Mucosa of gallbladder (tissue), 1 donor: ENCODE measurements at places on chromosomes 4 and X. TPM values are rescaled to one million over a fixed set of nuclear protein-coding genes. Genes with fewer than 3 reads are reported as not detected.

Gene CT45A3
- total RNA-seq = not detected

GRCh38 chr4:87624698-87625097 lies 16.4 kb downstream of the DSPP start:
- DNase-seq = no peak

- no peak for DNase-seq
These were observed 858 bp downstream of the DMP1 start for GRCh38 chr4:87650938-87651337.

DNA sequence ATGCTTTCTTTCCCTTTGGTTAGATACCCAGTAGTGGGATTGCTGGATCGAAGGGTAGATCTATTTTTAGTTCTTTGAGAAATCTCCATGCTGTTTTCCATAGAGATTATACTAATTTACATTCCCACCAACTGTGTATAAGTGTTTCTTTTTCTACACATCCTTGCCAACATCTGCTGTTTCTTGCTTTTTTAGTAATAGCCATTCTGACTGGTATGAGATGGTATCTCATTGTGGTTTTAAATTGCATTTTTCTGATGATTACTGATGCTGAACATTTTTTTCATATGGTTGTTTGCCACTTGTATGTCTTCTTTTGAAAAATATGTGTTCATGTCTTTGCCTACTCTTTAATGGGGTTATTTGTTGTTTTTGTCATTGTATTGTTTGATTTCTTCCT lies 6.6 kb upstream of the AGA start:
- no peak for DNase-seq

- no peak for DNase-seq
These were observed 9.7 kb downstream of the HS6ST2 start for GRCh38 chrX:132948648-132949260.

DNA sequence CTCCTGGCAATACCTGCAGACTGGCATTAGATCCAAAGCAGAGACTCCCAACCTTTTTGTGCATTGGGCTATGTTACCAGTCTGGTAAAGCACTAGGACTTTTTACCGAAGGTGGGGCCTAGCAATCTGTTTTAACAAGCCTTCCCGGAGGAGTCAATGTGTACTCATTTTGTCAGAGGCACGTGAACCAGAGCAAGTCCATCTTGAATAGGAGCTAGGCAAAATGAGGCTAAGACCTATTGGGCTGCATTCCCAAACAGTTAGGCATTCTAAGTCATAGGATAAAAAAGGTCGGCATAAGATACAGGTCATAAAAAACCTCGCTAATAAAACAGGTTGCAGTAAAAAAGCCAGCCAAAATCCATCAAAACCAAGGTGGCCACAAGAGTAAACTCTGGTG lies 22.3 kb downstream of the ADGRA3 start:
- no peak for DNase-seq

DNA sequence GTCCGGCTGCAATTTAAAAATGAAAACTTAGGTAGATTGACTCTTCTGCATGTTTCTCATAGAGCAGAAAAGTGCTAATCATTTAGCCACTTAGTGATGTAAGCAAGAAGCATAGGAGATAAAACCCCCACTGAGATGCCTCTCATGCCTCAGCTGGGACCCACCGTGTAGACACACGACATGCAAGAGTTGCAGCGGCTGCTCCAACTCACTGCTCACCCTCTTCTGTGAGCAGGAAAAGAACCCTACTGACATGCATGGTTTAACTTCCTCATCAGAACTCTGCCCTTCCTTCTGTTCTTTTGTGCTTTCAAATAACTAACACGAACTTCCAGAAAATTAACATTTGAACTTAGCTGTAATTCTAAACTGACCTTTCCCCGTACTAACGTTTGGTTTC lies 41.0 kb downstream of the MAP7D3 start:
- no peak for DNase-seq

- no peak for DNase-seq
These were observed 28.8 kb downstream of the FGFR3 start for GRCh38 chr4:1821679-1822567.

- no peak for DNase-seq
These were observed 496.3 kb downstream of the PDGFC start for GRCh38 chr4:156475322-156475721.

DNA sequence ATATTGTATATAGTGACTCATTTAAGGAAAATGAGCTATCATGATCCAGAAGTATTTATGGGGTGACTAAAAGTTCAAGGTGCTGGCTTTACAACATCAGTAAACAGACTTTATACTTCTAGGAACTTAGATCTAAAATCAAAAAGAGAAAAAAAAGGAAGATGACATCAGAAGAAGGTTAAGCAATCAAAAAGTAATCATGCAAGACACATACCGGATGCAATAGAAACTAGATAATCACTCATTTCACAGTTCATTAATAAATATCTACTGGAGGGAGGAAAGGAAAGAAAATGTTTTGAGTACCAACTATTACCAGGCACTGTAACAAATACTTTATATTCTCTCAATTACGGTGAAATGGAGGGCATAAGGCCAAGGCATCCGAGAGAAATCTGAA lies 276.4 kb downstream of the SPRY1 start:
- DNase-seq = no peak

Gene FAAH2
- 5.1 TPM for total RNA-seq

GRCh38 chr4:155946486-155946885 lies 7.2 kb downstream of the CTSO start:
- DNase-seq = no peak

GRCh38 chrX:29470030-29470429 lies 745.3 kb upstream of the MAGEB2 start:
- DNase-seq = no peak

DNA sequence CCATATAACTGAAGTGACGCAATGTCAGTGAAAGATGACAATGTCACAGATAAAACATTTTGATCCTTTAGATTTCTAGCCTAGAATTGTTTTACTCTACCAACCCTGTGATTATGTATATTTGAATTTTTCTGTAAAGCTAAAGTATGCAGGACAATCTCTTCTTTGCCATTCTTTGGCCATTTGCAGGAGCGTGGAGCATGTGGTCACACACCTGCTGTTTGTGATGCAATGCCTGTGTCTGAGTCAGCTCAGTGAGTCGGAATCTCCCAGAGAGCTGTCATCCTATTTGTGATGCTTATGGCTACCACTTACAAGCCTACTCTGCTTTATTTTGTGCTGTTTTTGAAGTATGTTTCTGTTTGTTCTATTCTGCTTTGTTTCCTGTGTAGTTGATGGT lies 214.5 kb downstream of the NAF1 start:
- no peak for DNase-seq

DNA sequence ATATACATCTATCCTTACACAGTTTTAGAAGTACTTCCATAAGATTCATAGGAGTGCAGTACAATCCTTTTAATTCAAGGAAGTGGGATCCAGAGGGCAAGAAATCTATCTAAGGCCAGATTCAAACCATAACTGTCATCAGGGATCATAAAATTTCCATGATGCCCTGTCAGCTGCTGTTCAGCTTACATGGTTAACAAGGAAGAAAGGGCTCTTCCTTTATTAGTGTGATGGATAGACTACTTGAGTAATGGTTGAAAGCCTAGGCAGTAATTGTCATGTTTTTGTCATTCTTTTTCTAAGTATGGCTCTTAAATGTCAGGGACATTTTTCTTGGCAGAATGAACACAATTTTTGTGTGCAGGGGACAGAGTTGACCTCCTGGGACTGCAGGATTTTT lies 159.8 kb upstream of the CXCL13 start:
- no peak for DNase-seq

- no peak for DNase-seq
These were observed 68.7 kb downstream of the DHX15 start for GRCh38 chr4:24515698-24516097.

Gene MAGEA11
- total RNA-seq = not detected

- DNase-seq = no peak
These were observed 139.6 kb downstream of the IQCM start for GRCh38 chr4:149676076-149676475.

- DNase-seq = no peak
These were observed 363.7 kb downstream of the FBXW7 start for GRCh38 chr4:152172146-152172545.

Gene CXCL3
- total RNA-seq = 0.52 TPM

- no peak for DNase-seq
These were observed 1722.9 kb upstream of the AGA start for GRCh38 chr4:179165000-179165738.

DNA sequence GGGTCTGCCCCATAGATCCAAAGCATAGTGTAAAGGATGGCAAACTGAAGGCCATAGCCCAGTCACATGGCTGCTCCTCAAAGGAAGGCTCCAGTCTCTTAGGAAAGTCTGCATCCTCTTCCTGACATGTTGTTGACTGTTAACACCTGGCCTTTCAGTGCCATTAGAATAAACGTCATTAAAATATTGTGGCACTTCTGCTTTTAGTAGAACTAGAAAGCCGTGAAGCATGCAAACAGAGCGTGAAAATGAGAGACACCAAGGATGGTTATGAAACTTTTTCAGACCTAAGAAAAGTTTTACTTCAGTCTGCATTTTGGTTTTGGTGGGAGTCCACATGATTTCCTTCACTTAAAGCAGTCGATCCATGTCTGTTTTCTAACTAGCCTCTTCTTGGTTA lies 41.1 kb upstream of the AFF2 start:
- DNase-seq = no peak

DNA sequence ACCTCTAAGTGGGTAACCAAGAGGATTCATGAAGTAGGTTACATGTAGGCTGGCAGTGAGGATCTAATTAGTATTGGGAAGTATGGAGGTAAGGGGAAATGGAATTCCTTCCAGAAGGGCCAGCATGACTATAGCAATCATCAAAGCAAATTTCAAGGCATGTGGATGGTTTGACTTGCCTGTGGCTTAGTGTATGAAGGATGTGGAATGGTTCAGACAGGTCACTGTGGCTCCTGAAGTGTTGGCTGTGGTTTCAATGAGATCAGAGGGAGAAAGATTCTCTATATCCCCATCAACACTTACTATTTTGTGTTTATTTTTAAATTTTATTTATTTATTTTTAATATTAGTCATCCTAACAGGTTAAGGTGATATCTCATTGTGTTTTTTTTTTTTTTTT lies 121.6 kb upstream of the TBC1D9 start:
- no peak for DNase-seq

DNA sequence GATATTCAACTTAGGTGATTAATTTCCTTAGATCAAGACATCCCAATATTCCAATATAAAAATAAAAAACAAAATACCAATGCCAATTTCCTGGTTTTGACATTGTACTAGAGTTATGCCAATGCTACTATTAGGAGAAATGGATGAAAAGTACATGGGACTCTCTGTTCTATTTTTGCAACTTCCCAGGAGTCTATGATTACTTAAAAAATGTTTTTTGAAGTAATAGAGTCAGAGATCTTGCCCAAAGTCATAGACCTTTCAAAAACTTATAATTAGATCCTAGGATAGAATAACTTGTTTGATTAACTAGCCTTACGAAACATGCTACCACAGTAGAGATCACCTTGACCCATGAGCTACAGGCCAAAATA lies 73.6 kb upstream of the MAOA start:
- no peak for DNase-seq

GRCh38 chr4:41399231-41399630 lies 138.7 kb upstream of the LIMCH1 start:
- no peak for DNase-seq

DNA sequence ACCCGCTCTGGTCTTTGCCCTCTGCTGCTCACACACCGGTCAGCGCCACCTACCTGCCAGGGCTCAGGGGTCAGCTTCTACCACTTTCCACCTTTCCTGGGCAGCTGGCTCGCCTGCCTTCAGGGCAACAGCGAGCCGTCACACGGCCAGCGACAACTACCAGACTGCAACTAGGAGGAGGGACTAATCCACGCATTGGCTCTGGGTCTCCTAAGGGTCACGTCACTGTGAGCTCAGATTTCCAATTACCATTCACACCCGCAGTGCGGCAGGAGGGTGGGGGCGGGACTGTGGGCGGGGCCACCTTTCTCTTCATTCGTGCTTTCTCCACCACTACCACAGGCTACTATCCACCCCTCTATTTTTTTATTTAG lies at the start of gene BEX5:
TSS of gene BEX5 (minus strand) at position 172 of the 374 bp plus-strand sequence. CDS start 1,712 bp downstream, outside the sequence.
- DNase-seq = peak; percentile 69

Gene NR0B1
- total RNA-seq = not detected

DNA sequence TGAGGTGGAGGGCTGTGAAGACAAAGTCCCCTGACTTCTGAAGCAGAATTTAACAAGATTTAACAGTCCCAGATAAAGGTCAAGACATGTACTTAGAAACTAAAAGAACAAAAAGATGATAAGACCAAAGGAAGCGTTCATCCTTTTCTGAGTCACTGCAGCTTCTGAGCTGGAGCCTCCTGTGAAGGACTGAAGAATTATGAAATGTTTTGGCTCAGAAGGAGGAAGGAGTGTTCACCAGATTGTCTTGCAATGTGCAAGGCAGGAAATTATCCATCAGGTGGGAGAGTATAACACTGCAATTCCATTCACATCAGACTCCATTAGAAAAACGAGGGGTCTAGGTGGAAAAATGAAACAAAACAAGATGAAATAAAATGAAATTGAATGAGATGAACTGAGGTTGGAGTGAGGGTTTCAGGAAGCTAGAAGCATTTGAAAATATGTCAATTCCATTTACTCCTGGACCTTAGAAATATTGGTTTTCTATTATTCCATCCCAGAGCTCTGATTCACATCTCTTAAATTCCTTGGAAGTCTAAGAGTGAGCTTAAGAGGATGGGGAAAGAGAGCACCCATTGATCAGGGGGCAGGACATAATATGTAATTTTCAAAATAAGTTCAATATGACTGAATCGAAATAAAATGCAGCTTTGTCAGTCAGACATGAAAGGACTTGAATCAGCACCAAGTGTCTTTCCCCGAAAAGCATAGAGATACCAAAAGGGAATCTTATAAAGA lies 186.1 kb upstream of the LNX1 start:
- no peak for DNase-seq

DNA sequence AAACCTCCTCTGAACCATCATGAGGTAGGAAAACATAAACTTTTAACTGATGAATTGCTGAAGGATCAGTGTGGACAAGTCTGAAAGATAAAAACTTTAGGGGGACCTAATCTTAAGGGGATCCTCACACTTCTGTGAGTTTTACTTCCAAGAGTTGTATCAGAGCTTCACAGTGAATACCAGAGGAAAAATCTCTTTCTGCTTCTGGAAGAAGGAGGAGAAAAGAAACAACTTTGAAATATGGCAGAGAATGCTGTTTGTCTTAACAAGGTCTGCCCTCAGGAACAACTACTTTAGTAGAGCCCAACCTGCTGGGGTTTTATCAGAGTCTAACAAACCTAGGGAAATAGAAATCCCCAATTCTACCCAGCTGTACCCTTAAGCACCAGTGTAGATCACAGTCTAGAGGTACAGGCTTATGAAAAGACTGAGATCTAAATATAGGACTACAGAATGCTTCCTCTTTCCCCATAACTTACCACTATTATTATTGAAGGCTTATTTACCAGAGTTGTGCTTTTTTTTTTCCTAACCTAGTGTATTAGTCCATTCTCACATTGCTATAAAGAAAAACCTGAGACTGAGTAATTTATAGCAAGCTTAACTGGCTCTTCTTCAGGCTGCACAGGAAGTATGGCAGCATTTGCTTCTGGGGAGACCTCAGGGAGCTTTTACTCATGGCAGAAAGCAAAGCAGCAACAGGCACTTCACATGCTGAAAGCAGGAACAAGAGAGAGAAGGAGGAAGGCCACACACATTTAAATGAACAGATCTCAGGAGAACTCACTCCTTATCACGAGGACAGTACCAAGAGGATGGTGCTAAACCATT lies 167.9 kb downstream of the CAMK2D start:
- DNase-seq = no peak
